ENCODE measurements at places on chromosomes 4 and X. TPM values are rescaled to one million over a fixed set of nuclear protein-coding genes. Genes with fewer than 3 reads are reported as not detected.

The GLRA2 gene
- not detected for total RNA-seq

The RXFP1 gene
- 0.49 TPM for total RNA-seq

The CORIN gene
- total RNA-seq: 0.11 TPM

- no peak for DNase-seq
Observed at GRCh38 chr4:134490863-134491262, 289.3 kb upstream of the PABPC4L start.

GRCh38 chr4:78667764-78668163, 108.4 kb upstream of the BMP2K start:
- DNase-seq: no peak

- DNase-seq: no peak
Observed at GRCh38 chr4:57193209-57193810, 83.1 kb upstream of the IGFBP7 start.

- DNase-seq: no peak
Observed at GRCh38 chr4:157803421-157803820, 369.4 kb downstream of the GASK1B start.

- no peak for DNase-seq
Observed at GRCh38 chr4:27702730-27703431, 842.2 kb downstream of the STIM2 start.

- no peak for DNase-seq
Observed at GRCh38 chr4:141562649-141563048, 73.7 kb upstream of the IL15 start.

GRCh38 chr4:159347813-159348212, 244.9 kb downstream of the RAPGEF2 start:
- no peak for DNase-seq

GRCh38 chr4:104524591-104524990, 29.9 kb upstream of the CXXC4 start:
- no peak for DNase-seq
